ENCODE measurements at places on chromosomes 1 and 21.

- DNase-seq: no peak
These were observed 7.2 kb upstream of the RNU1-1 start for GRCh38 chr1:16521288-16521583.

- DNase-seq: no peak
These were observed 12.7 kb upstream of the VCAM1 start for GRCh38 chr1:100706856-100707255.

- no peak for DNase-seq
These were observed 63.1 kb upstream of the KLHDC7A start for GRCh38 chr1:18417316-18418269.

DNA sequence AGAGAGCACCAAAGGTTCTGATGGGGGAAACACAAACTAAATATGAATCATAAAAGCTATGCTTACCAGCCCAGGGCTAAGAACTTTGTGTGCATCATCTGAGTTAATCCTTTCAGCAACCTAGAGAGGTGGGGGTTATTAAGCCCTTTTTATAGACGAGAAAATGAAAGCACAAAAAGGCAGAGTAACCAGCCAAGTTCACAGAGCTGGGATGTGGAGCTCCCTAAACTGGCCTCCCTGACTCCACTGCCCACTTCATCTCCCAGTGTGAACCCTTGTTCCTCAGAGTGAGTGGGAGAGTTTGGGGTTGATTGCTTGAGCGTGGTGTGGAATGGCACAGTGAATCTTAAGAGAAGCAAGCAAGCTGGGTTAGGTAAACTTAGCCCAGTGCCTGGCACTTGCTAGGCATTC lies 10.8 kb upstream of the BCAR3 start:
- no peak for DNase-seq

GRCh38 chr1:55067914-55068313 lies 28.6 kb downstream of the PCSK9 start:
- DNase-seq: no peak

DNA sequence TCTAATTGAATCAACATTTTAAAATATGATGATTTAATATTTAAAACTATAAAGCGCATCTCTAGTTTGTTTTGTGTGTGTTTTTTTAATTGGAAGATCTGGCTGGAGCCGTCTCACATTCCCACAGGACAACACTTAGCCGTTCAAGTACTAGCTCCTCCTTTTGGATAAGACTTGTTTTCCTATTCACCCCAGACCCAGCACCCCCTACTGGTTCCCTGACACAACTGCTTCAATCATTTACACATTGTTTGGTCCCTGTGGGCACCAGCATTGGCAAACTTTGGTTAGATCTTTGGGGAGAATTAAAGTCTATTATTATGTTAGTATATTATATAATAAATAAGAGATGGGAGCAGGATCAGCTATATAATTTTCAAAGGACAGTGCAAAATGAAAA lies 34.5 kb downstream of the TYW3 start:
- DNase-seq: no peak

DNA sequence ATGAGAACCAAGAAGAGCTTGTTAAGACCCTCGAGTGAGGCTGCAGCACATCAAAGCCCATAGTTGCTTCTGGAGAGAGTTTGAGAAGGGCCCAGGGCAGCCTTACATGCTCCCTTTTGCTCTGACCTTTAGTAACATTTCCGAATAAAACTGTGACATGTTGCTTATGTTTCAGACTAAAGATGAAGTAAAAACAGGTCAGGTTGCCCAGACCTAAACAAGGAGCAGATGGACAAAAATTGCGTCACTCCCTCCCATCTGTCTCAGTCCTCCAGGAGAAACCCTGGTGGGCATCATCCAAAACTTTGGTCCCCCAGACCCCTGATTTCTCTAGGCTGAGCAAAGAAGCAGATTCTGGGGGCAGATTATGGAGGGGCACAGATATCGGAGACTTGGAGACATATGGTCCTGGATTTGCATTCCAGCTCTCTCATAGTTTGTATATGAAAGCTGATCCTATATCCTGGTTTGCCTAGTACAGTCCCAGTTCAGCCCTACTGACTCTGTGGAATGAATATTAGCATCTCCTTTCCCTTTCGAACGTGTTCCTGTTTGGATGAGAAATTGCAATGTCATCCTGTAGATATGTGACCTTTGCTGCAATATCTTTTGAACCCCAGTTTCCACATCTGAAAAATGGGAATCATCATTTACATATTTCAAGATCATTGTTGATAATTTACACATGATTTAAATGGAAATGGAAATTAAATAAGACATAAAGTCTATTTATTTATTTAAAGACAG lies 304.9 kb upstream of the USP24 start:
- no peak for DNase-seq

DNA sequence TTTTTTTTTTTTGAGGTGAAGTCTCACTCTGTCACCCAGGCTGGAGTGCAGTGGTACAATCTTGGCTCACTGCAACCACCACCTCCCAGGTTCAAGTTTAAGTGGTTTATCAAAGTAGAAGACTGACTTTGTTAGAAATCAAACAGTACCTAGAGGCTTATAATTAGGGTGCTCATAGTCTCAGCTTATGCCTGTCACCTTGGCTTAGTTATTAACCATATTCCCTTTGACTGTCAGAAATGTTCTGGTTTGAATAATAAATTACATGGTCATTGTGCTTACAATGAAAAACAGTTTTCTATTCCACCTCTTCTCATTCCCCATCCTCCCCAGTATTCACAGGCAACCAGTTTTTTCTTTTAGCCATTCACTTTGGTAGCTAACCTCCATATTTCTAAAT lies 54.8 kb downstream of the CTTNBP2NL start:
- no peak for DNase-seq

GRCh38 chr1:92964998-92965397 lies 3.7 kb upstream of the DIPK1A start:
- DNase-seq: no peak

DNA sequence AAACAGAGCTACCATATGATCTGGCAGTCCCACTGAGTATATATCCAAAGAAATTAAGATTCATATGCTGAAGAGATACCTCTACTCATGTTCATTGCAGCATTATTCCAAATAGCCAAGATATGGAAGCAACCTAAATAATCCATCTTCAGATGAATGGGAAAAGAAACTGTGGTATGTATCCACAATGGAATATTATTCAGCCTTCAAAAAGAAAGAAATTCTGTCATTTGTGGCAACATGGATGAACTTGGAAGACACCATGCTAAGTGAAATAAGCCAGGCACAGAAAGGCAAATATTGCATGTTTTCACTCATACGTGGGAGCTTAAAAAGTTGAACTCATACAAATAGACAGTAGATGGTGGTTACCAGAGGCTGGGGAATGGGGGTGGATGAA lies 47.8 kb downstream of the UBE4B start:
- DNase-seq: no peak

- DNase-seq: no peak
These were observed 43.3 kb downstream of the TP73 start for GRCh38 chr1:3695326-3696217.

- no peak for DNase-seq
These were observed 13.6 kb downstream of the NID1 start for GRCh38 chr1:236051242-236051791.

- DNase-seq: no peak
These were observed 86.7 kb upstream of the PTBP2 start for GRCh38 chr1:96634883-96635282.

DNA sequence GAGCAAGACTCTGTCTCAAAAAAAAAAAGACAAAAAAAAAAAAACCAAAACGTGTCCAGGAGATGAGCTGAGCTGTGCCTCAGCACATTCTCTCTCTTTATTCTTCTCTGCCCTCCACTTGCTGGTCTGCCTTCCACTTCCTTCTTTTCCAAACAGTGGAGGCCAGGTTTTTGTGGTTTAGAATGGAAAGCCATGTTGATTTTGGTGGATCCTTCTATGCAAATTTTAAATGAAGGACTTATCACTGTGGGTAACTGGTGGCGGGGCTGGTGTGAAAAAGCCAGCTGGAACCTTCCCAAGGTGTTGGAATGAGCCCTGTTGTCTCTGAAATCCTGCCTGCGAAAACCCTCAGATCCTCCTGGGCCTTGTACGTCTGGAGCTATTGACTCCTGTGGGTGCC lies 61.9 kb downstream of the PTPRU start:
- no peak for DNase-seq

GRCh38 chr1:94095112-94095637 lies 25.8 kb downstream of the ABCA4 start:
- no peak for DNase-seq

- no peak for DNase-seq
These were observed 71.9 kb upstream of the EFHD2 start for GRCh38 chr1:15337656-15338402.

GRCh38 chr1:101242324-101243050 lies 5.7 kb downstream of the S1PR1 start:
- DNase-seq: no peak

DNA sequence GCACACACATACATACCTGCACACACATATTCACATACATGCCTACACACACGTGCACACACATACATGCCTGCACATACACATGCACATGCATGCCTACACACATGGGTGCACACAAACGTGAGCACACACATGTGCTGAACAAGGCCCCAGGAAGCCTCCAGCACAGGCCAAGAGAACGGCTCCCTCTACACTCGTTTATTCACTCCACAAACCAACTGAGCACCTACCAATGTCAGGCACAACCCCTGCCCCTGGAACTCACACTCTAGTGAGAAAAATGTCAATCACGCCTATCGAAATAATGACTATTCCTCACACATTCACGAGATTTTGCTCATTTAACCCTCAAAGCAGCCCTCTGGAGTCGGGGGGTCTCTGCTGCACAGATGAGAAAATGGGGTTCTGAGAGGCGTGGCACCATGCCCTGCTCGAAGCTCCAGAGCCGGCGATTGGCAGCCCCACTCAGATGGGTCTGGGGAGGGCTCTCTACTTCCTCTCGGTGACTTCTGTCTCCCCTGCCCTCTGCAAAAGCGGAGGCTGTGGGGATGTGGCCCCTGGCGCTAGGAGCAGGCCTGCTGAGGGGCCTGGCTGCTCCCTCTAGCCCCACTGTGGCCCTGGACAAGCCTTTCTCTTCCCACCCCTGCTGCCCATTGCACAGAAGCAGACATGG lies 90.2 kb upstream of the RUNX3 start:
- DNase-seq: no peak

DNA sequence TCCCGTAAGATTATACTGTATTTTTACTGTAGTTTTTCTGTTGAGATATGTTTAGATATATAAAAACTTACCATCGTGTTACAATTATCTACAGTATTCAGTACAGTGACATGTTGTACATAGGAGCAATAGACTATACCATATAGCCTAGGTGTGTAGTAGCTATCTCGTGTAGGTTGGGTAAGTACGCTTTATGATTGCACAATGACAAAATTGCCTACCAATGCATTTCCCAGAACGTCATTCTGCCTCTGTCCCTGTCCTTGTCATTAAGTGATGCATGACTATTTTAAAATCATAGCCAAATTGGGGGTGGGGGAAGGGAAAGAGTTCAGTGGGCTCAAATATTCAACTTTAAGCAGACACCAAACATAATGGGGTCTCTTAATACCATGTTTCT lies 233.8 kb upstream of the TMEM51 start:
- no peak for DNase-seq

DNA sequence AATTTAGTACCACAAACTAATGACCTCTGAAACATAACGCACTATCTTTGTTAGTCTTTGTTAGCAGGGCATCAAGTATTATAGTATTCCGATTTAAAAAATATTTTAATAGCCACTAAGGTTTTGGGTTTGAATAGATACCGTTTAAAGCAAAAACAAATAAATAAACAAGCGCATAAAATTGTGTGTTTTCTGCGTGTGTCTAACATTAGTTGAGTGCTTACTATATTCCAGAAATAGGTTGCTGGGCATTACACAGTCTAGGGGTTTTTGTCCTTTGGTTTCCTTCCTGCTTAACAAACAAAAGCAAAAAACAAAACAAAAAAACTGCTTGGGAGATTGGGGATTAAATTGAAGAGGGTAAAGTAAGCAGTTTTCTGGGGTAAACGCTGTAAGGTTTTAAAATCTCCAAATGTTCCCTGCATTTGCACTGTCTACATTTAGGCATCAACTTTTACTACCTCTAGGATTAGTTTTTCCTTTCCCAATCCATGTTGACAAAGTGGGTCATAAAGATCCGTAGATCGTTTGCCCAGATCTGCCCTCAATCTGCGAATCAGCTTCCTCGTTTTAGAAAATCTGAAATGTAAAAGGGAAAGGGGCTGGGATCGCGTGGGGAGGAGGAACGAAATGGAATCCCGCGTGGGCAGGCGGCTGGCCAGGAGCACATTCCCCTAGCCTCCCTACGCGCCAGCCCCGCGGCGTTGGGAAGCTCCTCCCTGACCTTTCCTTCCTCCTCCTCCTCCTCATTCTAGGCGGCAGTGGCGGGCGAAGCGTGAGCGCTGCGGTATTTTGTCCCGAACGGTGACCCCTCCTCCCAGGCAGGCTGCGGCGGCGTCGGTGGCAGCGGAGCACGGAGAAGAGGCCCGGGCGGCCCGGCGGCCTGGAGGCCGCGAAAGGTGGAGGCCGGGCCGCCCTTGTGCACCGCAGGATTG lies at the start of gene KCTD3:
Gene KCTD3 (plus strand): TSS at position 749 of the 935 bp plus-strand sequence. CDS start 382 bp downstream, outside the sequence.
- DNase-seq: peak; percentile 40

DNA sequence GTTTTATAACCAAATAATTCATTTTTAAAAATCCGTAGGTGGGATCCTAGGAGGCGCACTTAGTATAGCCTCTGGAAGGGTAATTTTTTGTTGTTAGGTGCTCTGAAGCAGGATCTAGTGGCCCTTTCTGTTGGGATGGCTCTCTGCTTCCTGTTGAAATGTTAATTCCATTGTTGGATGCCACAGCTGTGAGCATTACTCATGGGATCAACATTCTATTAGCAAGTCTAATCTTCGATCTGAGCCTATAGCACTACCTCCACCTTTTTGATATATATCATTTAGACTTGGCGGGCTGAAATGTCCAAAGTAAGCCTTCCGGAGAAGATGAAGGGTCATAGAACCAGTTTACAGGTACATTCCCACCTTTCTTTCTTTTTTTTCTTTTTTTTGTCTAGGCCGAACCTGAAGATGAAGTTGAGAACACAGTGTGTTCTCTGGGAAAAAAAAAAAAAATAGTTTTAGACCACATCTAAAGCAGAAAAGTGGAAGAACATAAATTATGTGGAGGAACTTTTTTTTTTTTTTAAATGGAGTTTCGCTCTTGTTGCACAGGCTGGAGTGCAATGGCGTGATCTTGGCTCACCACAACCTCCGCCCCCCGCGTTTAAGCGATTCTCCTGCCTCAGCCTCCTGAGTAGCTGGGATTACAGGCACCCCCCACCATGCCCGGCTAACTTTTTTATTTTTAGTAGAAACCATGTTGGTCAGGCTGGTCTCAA lies 1.4 kb downstream of the CXADR start:
- DNase-seq: no peak

Data from omental fat pad (tissue), 4 donors.